ENCODE measurements at places on chromosomes 2 and 18. TPM values are rescaled to one million over a fixed set of nuclear protein-coding genes. Genes with fewer than 3 reads are reported as not detected.

UGT1A5 gene
- not detected for total RNA-seq

SCN9A gene
- 2.2 TPM for total RNA-seq

SERPINB3 gene
- total RNA-seq: 0.06 TPM

GPR45 gene
- not detected for total RNA-seq

MC5R gene
- total RNA-seq: not detected

EIF4E2 gene
- total RNA-seq: 105 TPM

FAM124B gene
- 0.05 TPM for total RNA-seq

SERPINB7 gene
- total RNA-seq: 2.0 TPM

DSG1 gene
- total RNA-seq: not detected

UGT1A3 gene
- not detected for total RNA-seq

PIEZO2 gene
- total RNA-seq: 0.70 TPM

RELCH gene
- 16.8 TPM for total RNA-seq

MBP gene
- total RNA-seq: 21.3 TPM

ABCG5 gene
- total RNA-seq: not detected

TMEM178A gene
- 0.21 TPM for total RNA-seq

SMPD4 gene
- total RNA-seq: 83.6 TPM

CXCR1 gene
- total RNA-seq: not detected

CD28 gene
- total RNA-seq: not detected

LRP1B gene
- total RNA-seq: 0.01 TPM

CHMP1B gene
- total RNA-seq: 39.9 TPM

DYNAP gene
- total RNA-seq: not detected

POTEI gene
- total RNA-seq: not detected

CFAP65 gene
- 0.22 TPM for total RNA-seq

DNAJC5G gene
- total RNA-seq: not detected

CRYBA2 gene
- not detected for total RNA-seq

SCYGR4 gene
- total RNA-seq: not detected

EMILIN1 gene
- total RNA-seq: 0.43 TPM

KIAA2012 gene
- total RNA-seq: not detected
